T-helper 2 cell (primary cell): ENCODE measurements at places on chromosomes 5 and 9.

- no peak for DNase-seq
Measured at GRCh38 chr9:136910197-136910900, 24.0 kb downstream of the TRAF2 start.

GRCh38 chr9:136233868-136234267 lies 11.7 kb downstream of the QSOX2 start:
- DNase-seq = no peak

- no peak for DNase-seq
Measured at GRCh38 chr5:88325868-88326267, 57.2 kb upstream of the TMEM161B start.

DNA sequence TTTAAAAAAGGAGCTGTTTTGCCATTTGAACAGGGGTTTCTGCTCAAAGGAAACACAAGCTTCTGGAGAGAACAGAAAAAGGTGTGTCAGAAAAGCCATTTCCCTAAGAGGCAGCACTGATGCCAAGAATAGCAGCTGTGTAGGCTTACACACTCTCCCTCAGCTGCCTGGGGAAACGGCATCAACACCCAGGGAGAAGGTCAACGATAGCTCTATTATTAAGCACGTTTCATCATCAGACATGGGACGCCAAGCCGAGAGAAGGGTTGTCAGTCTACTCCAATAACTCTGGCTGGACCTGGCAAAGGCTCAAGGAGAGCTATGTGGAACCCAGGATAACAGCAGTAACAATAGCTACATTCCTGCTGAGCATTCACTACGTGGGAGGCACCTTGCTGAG lies 314.2 kb downstream of the CDK5RAP2 start:
- DNase-seq = no peak

DNA sequence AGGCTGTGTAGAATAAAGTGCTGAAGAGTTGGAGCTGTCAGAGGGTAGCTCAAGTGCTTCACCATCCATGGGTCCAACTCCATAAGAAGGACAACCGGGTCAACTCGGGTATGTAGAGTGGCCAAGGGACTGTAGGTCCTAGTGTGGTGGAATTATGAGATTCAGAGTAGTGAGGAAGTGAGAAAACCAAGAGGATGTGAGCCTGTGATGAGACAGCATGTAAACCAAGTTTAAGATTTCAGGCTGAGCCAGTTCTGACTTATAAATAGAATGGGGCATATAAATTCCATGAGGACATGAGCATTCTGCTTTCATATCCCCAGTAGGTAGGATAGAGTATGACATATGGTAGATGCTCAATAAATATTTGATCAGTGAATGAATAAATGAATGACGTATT lies 96.3 kb downstream of the CFAP95 start:
- DNase-seq = no peak

- DNase-seq = no peak
Measured at GRCh38 chr5:128541385-128541784, 3.3 kb upstream of the FBN2 start.

GRCh38 chr5:121299153-121299552 lies 552.5 kb upstream of the FTMT start:
- no peak for DNase-seq

DNA sequence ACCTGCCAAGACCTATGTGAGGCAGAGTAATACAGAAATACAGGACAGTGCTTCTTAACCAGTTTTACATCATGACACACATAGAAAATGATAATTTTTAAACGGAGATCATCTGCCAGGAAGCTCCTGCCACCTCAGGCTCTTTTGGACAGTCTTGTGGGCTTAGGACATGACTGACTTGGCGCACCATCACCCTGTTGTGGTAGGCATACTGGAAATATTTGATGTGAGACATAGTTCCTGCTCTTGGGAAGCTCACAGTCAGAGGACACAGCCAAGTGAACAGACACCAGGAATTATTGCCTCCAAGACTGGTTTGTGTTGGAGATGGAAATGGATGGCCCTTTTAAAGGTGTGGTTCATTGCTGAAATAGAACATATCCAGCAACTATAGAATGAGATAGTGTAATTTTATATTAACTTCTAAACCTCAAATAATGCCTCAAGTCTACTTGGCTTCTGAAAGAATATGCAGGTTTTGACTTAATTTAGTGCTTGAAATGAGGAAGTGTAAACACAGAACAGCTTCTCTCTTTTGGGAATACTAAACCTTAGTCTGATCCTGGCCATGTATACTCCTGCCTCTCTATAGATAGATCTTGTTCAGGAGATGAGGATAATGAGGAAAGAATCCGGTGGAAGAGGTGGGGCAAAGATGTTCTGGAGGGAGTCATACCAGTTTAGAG lies 19.7 kb downstream of the CPEB4 start:
- no peak for DNase-seq

DNA sequence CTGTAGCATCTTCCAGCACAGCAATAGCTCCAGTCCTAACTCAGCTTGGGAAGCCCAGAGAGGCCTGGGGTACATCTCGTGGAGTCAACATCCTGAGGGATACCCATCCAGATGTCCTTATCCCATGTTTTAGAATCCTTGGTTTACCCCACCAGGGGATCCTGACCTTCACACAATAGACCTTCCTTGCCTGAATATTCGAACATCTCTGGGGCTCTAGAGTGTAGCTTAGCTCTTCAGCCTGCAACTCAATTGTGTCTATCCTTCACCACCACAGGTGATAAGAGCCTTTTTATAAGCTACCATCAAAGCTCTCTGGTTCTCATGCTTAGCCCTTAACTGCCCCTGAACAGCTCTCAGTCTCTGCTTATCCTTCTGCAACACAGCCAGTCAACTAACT lies 7.5 kb upstream of the RALGPS1 start:
- no peak for DNase-seq

- no peak for DNase-seq
Measured at GRCh38 chr5:75551471-75551870, 39.8 kb downstream of the POLK start.

DNA sequence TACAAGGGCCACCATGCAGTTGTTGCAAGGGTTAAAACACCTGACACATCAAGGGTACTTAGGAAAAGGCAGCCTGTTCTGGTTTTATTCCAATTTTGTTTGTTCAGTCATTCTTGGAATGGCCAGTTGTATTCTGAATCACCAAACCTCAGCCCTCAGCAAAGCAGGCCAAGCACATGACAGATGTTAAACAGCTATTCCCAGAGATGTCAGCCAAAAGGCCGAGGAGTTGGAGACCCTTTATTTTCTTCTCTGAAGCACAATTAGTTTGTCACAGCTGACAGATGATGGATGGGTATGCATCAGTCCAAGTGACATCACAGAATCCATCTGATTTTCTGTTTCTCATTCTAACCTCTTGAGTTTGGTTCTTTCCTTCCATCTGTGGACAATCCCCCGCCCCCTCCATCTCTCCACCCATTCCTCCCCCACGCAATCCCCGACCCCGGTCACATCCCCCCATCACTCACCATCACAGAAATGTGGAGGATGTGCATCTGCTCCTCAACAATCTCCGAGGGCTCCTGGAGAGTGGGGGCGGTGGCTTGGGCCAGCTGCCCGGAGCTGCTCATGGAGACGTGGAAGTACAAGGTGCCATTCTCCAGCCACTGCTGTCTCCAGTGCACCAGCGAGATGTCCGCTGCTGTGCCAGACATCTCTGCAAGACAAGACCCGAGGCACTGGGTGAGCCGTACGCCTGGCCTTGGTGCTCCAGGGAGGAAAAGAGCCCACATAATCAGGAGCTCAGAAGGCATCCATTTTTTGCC lies 123.8 kb downstream of the ASTN2 start:
- no peak for DNase-seq

DNA sequence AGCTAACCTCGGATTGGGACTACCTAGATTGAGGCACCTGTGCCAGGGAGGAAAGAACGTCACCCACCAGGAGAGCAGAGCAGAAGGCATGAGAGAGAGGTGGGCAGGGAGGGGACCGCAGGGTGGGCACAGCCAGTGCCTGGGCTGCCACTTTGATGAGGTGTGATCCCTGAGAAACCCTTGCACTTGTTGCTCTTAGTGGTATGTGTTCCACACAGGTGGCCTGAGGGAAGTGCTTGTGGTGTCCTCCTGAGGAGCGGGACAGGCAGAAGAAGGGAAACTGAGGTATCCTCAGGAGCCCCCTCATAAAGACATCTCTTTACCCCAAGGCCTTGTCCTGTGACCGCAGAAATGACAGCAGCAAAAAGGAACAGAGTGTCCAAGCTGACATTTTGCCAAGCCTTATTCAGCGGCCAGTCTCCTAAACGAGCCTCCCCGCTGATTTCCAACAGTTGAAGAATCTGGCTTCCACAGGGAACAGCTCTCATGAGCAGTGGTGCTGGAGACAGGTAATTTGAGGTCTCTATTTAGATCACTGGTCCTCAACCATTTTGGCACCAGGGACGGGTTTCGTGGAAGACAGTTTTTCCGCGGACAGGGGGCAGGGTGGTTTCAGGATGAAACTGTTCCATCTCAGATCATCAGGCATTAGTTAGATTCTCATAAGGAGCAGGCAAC lies 82.4 kb downstream of the FOXD1 start:
- DNase-seq = no peak

GRCh38 chr5:57843059-57843367 lies 360.4 kb upstream of the ACTBL2 start:
- DNase-seq = no peak

DNA sequence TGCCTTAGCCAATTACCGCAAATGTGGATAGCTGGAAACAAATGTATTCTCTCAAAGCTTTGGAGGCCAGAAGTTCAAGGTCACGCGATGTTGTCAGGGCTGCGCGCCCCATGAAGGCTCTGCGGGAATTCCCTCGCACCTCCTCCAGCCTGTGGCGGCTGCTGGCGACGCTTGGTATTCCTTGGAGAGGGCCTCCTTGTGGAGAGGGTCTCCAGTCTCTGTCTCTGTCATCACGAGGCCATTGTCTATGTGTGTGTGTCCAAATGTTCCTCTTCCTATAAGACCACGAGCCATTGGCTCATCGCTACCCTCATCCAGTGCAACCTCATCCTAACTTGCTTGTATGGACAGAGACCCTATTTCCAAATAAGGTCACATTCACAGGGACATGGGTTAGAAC lies 97.5 kb downstream of the ANKRD33B start:
- DNase-seq = no peak

DNA sequence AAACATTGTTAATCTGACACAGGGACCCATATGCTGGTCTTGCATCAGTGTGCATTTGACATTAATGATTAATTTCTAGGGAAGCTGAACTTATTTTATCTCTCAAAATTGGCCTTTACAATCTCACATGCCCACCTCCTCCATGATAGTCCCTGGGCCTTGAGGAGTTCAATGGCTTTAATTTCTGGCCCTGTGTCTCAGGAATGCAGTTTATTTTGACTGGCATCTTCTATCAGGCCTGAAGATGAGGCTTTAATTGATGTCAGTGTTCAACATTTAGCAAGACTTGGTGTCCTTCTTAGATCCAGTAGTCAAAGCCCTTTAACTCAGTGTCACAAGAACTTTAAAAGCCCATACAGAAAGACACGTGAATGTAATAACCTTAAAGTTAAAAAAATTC lies 10.5 kb upstream of the CLTB start:
- DNase-seq = no peak

GRCh38 chr9:93286252-93287188 lies 102.6 kb downstream of the WNK2 start:
- DNase-seq = no peak
